GM12864 (cell line): ENCODE measurements at places on chromosomes 16 and 17.

GRCh38 chr17:43212641-43213490 is 1.2 kb downstream of the TMEM106A start:
- peak; percentile 44 for DNase-seq

GRCh38 chr16:72291531-72291981 is 119.6 kb upstream of the PMFBP1 start:
- DNase-seq: no peak

DNA sequence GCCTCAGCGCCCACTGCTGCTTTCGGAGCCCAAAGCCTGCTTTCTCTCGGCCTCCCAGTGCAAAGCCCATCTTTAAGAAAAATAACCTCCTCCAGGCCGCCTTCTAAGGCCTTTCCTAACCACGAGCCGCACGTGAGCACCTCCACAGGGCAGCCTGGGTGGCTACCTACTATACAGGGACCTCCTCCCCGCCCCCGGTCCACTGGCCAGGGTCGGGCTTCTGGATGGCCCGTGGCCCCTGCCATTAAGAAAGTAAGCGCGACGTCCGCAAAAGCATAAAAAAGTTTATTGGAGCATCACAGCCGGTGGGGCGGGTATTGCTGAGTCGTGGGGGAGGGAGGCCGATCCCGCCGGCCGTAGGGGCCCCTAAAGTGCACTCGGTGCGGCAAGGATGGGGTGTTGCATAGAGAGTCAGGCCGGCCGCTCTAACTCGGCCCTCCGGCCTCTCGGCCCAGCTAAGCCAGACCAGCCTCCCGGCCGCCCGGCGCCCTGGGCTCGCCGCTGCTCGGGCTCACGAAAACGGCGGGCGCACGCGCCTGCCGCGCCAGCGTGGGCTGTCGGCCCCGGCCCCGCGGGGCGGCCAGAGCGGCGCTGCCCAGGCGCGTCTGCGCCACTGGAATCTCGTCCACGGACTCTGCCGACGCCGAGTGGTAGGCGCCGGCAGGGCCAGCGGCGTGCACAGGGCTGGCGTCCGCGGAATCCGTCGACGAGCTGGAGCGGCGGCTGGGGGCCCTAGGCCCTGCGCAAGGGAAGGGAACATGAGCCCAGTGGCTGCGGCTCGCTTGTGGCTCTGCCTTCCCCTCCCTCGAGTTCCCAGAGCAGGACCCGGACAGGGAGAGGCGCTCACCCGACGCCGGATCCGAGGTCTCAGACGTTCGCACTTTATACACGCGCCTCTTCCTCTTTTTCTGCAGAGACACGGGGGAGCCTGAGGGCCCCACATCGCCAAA is 1.1 kb upstream of the TPPP3 start:
- DNase-seq: no peak

- no peak for DNase-seq
Observed at GRCh38 chr16:81817789-81818567, 38.9 kb downstream of the PLCG2 start.

DNA sequence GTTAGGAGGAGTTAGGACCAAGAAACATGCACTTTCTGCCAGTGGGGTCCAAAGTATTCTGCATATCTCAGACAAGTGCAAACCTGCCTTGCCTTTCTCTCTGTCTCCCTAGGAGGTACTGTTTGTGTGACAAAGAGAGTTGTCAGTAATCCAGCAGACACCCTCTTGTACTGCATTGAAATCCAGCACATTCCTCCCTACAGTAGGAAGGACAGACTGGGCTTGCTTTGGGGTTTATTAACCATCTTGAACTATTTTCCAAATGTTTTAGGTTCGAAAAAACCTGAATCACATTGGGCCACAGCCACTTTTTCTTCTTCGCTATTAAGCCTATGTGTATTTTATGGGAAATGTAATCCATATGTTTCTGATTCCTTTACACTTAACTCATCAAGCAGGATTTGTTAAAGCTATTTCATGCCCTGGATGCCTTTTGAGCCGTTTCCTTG is 204.2 kb upstream of the KCNJ16 start:
- DNase-seq: no peak

- no peak for DNase-seq
Observed at GRCh38 chr17:50640686-50641351, 6.1 kb downstream of the ABCC3 start.

GRCh38 chr16:84862804-84863480 is 43.2 kb downstream of the CRISPLD2 start:
- no peak for DNase-seq

GRCh38 chr17:75823257-75824041 is 20.8 kb downstream of the UNC13D start:
- DNase-seq: no peak

DNA sequence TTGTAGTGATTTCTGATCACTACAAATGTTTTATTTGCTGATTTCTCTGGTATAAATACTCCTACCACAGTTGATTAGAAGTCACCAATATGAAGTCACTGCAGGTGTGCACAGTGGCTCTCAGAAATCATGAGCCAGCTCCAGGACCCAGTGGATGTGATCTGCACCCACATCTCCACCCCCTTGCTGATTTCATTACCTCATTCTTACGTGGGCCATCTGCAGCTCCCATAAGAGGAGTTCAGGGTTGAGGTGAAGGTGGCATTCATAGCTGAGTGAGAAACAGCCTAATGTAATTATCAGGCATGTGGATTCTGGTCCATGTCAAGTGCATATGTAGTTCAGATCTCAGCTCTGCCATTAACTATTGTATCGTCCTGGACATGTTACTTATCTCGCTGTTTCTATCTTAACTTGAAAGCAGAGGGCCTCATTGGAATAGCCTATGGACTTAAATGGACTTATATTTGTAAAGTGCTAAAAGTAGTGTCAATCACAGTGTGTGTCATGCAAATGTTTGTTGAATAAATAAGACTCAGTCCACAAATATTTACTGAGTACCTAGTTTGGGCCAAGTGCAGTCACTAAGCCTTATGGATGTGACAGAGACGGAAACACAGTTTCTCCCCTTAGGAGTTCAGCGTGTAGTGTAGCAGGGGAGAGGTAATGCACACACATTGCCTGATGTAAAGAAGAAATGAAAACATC is 40.7 kb upstream of the ZKSCAN2 start:
- no peak for DNase-seq

DNA sequence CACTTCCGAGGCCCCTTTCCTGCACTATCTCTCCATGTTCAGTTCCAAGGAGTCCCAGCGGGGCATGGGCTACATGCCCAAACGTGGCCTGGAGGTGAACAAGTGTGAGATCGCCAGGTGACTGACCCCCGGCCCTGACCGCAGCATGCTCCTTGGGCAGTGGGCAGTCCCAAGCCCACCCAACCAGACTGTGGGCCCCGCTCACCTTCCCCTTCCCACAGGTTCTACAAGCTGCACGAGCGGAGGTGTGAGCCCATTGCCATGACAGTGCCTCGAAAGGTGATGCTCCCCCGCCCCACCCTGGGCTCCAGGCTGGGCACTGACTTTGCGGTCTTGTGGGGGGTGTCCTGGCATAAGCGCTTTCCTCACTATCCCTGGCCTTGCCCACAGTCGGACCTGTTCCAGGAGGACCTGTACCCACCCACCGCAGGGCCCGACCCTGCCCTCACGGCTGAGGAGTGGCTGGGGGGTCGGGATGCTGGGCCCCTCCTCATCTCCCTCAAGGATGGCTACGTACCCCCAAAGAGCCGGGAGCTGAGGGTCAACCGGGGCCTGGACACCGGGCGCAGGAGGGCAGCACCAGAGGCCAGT is 4.7 kb downstream of the CORO1A start:
- no peak for DNase-seq

DNA sequence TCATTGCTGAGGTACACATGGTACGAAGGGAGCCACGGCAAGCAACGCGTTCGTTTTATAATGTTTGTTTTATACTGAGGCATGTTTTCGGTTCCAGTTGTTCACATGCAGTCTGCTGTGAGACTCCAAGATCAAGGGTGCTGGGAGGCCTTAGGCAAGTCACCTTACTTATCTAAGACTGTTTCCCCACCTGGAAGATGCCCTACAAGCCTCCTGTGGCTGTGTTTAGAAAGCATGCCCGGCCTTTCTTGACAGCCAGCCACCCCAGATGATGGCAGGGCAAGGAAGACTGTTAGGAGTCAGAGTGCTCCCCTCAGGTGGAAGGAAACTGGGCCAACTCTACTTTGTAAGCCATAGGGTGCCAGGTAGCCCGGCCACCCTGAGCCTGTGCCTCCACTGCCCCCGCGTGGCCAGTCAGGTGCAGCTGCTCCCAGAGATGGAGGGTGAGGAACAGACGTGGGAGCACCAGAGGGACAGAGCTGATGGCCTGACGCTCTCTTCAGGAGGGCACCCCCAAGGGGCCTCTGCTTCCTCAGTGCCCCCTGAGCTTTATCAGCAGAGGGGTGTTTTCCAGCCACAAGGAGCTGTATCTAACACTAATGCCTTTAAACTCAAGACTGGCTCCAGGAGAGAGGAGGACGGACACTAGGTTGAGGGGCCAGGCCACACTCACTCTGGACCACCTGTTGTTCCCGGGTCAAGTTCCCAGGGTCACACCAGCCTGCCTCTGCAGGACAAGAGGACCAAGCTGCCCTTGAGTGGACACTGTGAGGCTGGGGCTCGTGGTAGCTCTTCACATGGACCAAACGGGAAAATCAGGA is 5.4 kb downstream of the NAT9 start:
- no peak for DNase-seq

- DNase-seq: no peak
Observed at GRCh38 chr16:9703731-9704130, 478.5 kb downstream of the GRIN2A start.
